ENCODE measurements at places on chromosomes 4 and X.
A peak's percentile ranks its signal among the peaks of the same experiment; 100 is the strongest.

DNA sequence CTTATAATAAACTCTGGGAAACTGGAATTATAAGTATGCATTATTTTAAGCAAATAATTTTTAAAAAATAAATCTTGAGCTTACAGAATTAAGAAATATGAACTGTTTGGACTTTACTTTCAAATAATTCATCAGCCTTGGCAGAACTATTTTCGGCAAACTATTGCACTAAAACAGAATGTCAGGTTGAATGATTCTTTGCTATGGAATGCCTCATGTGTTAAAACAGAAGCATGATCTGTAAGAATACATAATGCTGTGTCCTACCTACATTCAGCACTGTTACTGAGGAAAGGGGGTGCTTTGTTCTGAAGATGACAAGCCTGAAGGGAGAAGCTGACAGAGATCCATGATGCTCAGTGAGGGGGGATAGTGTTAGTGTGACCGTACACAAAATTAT, 55.6 kb upstream of the EXOC1L start:
- no peak for DNase-seq

GRCh38 chrX:10199212-10199611, 42.4 kb downstream of the CLCN4 start:
- peak; percentile 10 for DNase-seq

GRCh38 chrX:109826954-109827708, 94.1 kb upstream of the ACSL4 start:
- DNase-seq, result peak; percentile 51

DNA sequence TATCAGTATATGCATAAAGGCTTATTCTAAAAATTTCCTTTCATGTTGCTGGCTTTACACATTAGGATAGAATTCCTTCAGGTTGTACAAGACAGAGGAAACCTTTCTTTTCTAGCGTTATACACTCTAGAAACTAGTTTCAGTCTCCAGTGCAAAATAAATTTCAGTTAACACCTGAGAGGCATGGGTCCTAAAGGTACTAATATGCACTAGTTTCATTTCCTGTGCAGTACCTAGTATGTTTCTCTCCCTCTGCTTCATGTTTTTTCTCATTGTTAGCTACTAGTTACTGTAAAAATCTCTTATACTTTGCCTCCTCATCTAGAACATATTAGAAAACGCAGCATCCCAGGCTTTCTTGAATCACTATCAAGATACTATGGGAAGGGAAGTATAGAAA, 54.0 kb downstream of the SNX25 start:
- no peak for DNase-seq

DNA sequence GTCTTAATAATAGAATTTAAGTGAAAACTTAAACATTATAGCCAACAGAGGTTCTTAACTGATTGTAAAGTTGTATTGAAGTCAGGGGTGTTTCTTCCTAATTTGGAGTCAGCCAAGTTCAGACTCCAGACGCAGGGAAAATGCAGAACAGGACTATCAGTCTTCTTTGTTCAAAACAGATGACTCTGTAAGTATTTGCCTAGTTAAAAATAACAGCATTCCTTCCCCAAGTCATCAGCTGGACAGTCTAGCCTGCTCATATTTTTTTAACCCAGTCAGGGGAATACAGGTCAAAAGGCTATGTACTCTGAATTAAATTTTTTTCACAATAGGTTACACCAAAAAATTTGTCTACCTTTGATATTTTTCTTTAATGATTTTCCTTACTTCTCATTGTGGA, 73.8 kb upstream of the DCLK2 start:
- DNase-seq, result no peak

DNA sequence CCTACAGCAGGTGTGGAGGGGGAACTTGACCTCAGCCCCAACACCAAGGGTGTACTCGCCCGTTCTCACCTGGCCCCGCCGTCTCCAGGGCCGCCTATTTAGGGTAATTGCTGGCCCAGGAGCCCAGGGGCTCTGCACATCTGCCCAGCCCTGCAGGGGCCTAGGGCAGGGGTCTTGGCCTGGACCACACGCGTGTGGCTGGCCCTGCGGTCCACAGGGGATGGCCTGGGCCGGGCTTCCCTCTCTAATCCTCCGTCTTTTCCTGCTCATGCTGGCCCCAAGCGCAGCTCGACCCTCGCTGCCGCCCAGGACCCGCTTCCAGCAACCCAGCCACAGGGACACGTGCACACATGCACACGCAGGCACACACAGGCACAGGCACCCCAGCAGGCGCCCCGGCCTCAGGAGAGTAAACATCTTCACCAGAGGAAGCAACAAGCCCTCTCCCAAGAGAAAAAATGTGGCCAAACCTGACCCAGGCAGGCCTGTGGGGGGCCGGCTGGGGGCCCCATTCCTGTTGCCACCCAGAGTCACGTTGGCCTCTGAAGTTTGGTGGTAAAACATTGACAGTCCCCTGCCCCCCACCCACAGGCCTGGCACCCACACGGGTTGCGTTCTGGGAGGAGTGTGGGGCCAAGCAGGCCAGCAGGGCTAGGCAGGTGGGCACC, 24.6 kb upstream of the FGFR3 start:
- DNase-seq, result peak; percentile 37

DNA sequence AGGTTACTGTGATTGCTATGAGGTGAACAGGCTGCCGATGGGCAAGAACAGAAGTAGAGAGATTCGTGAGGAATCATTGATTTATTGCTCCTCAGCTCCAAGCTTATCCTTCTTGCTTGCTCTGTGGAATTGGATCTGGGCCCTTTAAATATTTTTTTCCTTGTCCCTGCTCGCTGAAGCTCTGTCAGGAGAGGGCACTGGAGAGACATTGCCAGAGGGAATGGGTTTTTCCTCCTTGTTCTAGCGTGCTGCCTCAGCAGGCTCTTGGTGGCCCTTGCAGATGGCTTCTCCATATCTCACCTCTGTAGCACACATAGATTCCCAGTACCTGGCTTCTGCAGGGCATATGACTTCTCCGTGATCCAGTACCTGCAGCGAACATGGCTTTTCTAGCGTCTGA, 67.4 kb downstream of the CNGA2 start:
- peak; percentile 2 for DNase-seq

GRCh38 chr4:155809835-155810234, 51.0 kb downstream of the GUCY1B1 start:
- peak; percentile 83 for DNase-seq

- DNase-seq, result peak; percentile 83
Observed at GRCh38 chr4:141329174-141329569, 108.5 kb downstream of the ZNF330 start.

- peak; percentile 50 for DNase-seq
Observed at GRCh38 chr4:22202246-22202974, 253.8 kb upstream of the KCNIP4 start.

DNA sequence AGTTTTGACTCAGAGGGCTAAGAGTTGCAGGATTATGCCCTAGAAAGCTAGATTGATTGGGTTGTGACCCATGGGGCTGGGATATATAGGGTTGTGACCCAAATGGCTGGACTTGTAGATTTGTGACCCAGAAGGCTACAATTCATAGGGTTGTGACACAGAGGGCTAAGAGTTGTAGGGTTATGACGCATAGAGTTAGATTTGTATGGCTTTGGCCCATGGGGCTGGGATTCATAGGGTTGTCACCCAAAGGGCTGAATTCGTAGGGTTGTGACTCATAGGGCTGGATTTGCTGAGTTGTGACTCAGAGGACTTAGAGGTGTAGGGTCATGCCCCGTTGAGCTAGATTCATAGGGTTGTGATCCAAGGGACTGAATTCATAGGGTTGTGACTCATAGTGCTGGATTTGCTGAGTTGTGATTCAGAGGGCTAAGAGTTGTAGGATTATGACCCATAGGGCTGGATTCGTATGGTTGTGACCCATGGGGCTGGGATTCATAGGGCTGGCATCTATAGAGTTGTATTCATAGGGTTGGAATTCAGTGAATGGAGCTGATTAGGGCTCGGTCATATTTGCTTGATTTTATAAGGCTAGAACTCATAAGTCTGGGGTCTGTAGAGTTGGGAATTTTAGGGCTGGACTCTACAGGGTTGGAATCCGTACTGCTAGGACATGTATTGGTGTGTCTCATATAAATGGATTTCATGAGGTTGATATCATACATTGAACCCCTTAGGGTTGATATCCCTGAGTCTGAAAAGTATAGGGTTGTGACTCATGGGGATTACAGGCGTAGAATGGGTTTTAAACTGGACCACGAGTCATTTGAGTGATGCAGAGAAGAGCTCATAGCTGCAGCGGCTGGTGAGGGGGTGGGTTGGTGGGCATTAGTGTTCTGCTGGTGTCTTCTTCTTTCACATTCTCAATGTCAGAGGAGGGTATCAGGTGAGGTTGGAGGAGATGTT, 125.7 kb downstream of the CRLF2 start:
- peak; percentile 1 for DNase-seq

- peak; percentile 81 for DNase-seq
Observed at GRCh38 chrX:135086197-135086854, 34.0 kb downstream of the ETDB start.

DNA sequence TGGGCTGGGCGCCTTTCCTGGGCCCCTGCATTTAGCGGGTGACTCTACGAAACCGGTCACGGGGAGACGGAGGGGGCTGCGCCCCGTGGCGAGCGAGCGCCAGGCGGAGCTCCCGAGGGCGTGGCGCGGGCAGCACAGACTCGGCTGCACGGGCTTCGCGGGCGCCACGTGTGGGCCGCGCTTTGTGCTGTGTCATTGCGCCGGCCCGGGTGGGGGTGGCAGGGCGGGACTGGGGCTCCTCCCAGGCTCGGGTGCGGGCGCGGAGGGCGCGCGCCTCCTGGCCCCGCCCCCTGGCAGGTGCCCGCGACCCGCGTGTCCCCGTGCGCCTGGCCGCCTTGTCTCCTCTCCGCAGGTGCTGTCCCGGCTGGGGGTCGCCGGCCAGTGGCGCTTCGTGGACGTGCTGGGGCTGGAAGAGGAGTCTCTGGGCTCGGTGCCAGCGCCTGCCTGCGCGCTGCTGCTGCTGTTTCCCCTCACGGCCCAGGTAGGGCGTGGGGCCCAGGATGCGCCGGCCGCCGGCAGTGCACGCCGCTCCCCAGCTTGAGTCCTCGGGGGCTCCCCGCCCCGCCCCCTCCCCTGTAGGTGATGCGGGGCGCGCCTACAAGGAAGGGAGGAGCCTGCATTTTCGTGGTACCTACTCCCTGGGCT, 651 bp downstream of the UCHL1 start:
- DNase-seq, result peak; percentile 38

GRCh38 chr4:176363072-176363471, 43.3 kb downstream of the SPCS3 start:
- DNase-seq, result no peak

DNA sequence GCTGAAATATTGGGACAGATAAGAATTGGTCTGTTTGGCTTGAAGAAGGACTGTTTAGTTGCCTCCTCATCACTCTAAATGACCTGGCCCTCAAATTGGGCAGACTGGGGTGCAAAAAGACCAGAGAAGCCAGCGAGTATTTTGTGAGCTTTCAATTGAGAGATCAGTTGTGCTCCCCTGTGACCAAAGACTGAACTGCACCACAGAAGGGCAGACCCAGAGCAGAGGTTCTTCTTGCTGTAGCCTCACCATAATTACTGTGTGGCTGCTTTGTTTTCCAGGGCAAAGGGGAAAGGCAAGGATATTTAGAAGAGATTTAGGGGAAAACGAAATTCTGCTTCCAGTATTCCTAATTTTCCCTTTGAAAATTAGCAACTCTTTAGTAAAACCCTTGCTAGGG, 104.0 kb upstream of the MBNL3 start:
- peak; percentile 6 for DNase-seq

GRCh38 chrX:133306316-133306715, 88.2 kb upstream of the TFDP3 start:
- DNase-seq, result no peak

DNA sequence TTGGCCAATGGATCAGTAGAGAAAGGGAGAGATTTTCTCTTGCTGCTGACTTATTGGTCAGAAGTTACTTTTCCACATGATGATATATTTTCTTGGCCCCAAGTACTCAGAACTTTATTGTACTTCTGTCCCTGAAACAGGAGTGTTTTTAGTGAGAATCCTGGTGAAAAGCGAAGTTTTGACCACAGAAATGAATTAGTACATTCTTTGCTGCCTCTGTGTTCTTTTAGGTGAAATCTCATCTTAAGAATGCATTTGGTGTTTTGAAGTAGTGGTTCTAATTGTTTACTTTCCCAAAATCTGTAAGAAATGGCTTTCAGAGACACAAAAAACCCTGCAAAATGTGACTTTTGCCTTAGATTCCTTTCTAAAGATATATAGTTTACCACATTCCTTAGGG, 240.4 kb downstream of the FRMPD4 start:
- no peak for DNase-seq

- DNase-seq, result no peak
Observed at GRCh38 chr4:4913147-4913561, 53.7 kb downstream of the MSX1 start.

- no peak for DNase-seq
Observed at GRCh38 chrX:131277543-131278136, 11.5 kb downstream of the IGSF1 start.

- no peak for DNase-seq
Observed at GRCh38 chrX:39301036-39301435, 499.8 kb downstream of the MID1IP1 start.

DNA sequence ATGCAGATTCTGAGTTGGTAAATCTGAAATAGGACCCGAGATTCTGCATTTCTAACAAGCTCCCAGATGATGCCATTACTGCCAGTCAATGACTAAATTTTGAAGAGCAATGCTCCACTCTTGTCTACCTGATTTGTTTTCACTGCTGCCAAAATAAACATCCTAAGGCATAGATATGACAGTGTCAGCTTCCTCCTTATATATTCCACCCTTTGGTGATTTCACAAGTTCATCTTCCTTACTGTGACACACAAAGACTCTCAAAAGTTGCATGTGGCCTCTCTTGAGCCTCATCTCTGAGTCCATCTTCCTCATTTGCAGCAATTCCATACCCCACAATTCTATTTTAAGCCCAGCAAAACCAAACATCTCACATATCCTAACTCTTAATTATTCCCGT, 110.9 kb downstream of the FBXW7 start:
- DNase-seq, result peak; percentile 75

- DNase-seq, result no peak
Observed at GRCh38 chrX:63784902-63785707, at the start of gene ARHGEF9. ARHGEF9 (minus strand) TSS chrX:63785214; CDS start chrX:63785145, 69 bp downstream.

- peak; percentile 91 for DNase-seq
Observed at GRCh38 chr4:185920171-185920570, 108.2 kb upstream of the SORBS2 start.

- no peak for DNase-seq
Observed at GRCh38 chr4:20445933-20446723, 194.4 kb downstream of the SLIT2 start.

DNA sequence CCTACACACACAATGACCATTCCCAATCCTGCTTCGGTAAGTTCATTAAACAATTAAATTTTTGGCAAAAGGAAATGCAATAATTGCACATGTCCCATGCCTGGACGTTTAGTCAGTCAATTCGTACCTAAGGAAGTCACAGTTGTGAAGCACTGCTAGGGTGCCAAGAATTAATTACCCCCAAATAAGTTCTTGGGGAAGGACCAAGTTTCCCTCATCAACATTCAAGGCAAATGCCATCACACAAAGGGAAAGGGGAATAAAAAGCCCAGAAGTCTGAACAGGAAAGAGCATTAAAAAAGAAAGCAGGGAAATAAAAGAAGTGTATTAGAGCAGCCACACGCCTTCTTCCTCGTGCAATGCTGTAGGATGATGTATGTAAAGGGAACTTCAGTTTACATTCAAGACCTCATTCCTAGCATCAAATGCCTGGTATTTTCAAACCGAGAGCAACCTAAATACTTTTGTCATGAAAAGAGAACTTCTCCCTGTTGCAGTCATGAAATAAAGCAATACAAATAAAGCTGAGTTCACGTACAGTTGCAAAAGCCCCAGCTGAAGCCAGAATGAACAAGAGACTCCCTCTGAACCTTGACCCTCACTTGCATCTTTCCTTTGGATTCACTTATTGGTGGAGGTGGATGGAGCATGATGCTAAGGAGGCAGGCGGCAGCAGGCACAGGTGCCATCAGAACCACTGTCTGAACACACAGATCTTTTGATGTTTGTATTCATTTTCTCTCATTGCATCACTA, 124.0 kb upstream of the PPARGC1A start:
- DNase-seq, result no peak

GRCh38 chrX:148381603-148382002, 118.8 kb upstream of the AFF2 start:
- DNase-seq, result no peak
